Cerebellar cortex (tissue), 1 donor: ENCODE measurements at places on chromosomes 11 and 22.

DNA sequence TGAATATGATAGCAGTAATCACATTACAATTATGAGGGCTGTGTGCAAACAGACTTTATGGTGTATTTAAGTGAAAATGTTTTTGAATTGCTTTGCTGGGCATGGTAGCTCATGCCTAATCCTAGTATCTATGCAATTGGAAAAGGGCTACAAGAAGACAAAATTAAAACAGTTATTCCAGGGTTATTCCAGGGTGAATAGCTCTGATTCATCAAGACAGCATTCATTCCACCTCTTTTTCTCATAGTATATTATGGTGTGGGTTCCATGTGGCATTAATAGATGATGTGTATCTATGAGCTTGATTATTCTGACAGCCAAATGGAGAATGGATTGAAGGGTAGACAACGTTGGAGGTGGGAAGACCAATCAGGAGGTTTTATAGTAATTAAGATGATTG, 12.1 kb upstream of the SIDT2 start:
- DNase-seq: no peak

DNA sequence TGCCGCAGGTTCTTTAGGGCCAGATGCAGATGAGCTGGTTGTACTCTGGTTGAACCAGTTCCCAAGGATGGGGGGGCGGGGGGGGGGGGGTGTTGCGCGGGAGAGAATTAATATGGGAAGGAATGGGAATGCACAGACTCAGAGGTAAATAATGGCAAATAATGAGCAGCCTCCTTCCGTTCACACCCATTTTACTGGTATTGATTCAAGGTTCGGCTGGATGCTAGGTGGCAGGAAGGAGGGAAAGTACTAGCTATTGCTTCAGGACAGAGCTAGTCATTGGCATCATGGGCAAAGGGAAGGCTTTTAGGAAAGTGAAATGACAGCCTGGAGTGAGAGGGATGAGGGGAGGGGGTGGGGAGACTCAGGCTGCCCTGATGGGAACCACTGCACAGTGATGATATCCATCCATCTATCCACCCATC, at the start of gene VSTM5:
TSS of gene VSTM5 (minus strand) at position 25 of the 425 bp plus-strand sequence. CDS start 116 bp downstream, outside the sequence.
- DNase-seq: peak; percentile 4

GRCh38 chr11:58907780-58908179, 31.5 kb upstream of the GLYATL1 start:
- no peak for DNase-seq

GRCh38 chr22:35749808-35750207, 32.1 kb downstream of the APOL5 start:
- DNase-seq: no peak

DNA sequence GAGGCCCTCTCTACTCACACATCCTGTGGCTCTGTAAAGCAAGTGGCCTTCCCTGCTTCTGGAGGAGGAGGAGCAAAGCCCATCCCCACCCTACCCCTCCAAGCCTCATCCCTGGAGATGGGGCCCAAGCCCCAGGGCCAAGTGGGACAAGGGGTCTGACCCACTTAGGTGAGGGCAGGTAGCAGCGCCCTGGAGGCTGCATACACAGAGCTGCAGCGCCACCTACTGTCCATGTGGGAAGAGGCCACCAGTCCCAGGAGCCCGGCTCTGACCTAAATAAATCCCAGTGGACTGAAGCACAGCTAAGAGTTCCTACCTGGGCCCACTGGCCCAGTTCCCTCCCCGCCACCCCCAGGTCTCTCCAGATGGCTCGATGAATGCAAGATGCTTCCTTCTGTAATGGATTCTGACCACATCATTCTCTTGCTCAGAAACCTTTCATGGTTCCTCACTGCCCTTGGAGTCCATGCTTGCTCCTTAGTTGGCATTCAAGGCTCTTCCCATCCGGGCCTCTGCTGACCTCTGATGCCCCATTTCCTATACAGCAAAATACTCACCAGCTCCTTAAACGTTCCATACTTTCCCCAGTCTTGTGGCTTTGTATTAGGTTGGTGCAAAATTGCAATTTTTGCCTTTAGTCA, 62.1 kb downstream of the THAP12 start:
- DNase-seq: peak; percentile 83

- DNase-seq: no peak
Measured at GRCh38 chr11:44324749-44325525, 15.0 kb upstream of the ALX4 start.

GRCh38 chr22:42275970-42276369, 5.5 kb upstream of the TCF20 start:
- no peak for DNase-seq

- DNase-seq: no peak
Measured at GRCh38 chr22:27223317-27224177, 566.2 kb downstream of the MIAT start.

DNA sequence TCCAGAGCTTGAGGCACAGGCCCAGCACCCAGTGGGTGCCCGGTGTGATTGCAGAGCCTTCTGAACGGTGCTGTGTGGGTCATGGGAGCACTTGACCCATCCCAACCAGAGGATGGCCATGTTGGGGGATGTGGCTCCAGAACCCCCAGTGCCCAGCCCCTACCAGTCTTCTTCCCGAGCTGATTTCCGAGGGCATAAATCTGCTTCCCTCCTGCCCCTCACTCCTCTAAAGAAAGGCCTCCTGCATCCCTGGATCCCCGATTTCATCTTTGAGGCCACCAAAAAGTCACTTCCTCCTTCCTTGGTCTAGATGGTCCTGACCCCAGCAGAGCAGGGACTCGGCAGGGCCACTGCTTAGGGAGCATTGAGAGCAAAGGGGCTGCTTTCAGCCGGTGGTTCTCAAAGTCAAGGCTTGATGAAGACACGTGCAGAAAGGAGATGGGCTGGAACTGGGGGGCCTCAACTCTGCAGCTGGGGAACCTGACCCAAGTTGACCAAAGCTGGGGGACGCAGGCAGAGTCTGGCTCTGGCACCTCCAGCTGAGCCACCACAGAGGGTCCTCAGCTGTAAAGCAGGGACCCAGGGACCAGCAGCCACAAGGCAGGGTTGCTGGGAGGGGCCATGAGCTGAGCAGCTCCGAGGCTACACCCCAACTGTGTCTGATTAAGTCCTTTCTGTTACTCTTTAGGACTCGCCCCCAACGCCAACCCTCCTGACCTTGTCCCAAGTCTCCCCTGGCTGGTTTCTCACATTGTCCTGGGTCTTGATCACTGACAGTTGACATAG, 56.6 kb downstream of the LINC01488 start:
- DNase-seq: no peak

DNA sequence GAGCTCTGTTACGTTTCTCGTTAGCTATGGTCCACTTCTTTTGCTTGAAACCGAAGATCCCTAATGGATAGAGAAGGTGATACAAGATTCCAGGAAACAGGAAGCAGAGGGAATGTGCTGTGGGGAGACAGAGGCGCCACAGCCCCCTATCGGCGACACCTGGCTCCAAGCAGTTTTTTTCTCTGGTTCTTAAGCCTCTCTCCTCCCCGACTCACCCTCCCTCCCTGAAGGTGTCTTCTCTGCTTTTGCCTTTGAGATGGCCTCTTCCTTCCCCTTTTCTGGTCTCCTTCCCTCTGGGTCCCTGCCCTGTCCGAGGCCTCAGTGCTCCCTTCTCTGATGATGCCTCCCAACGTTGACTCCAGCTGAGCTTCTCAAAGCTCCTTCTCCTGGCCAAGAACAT, 14.2 kb upstream of the APOBEC3A start:
- no peak for DNase-seq

GRCh38 chr11:76776472-76776871, 6.7 kb upstream of the TSKU start:
- DNase-seq: no peak

GRCh38 chr11:36385121-36385970, 89.3 kb downstream of the PRR5L start:
- DNase-seq: no peak

- DNase-seq: no peak
Measured at GRCh38 chr11:108144615-108145014, 23.2 kb downstream of the ACAT1 start.

GRCh38 chr11:36306888-36307287, 10.8 kb downstream of the PRR5L start:
- DNase-seq: peak; percentile 17

GRCh38 chr11:33700502-33701271, at the start of gene C11orf91:
Gene C11orf91, minus strand, starts transcription at chr11:33700826. Its CDS starts 86 bp downstream, at chr11:33700740.
- DNase-seq: peak; percentile 80

DNA sequence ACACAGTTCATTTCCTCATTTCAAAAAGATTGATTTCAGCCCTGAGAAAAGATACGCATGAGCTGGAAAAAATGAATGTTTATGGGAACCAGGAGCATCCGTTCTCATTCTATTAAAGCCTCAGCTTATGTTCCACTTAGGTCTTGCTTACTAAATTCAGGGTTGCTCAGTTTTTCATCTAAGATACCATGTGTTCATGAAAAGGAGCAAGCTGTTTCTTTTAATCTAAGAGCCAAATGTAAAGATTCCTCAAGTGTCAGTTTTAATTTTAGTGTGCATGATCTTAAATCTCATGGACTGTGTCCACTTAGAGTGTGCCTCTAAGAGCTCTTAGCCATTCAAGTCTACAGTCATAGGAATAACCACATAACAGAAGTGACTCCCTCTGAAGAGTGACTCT, 141.5 kb upstream of the ARHGAP42 start:
- DNase-seq: no peak

GRCh38 chr11:125519256-125519655, 23.2 kb upstream of the FEZ1 start:
- DNase-seq: peak; percentile 26

- DNase-seq: no peak
Measured at GRCh38 chr11:66115638-66116301, 45.7 kb downstream of the PACS1 start.

DNA sequence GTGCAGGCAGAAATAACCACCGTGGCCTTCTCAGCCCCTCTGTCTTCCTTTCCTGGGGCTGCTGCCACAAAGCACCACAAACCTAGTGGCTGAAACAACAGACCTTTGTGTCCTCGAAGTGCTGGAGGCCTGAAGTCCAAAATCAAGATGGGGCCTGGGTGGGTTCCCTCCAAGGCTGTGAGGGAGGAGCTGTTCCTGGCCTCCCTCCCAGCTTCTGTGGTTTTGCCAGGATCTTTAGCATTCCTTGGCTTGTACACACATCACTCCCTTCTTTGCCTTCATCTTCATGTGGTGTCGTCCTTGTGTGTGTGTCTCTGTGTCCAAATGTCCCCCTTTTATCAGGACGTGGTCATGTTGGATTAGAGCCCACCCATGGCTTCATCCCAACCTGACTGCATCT, 29.0 kb upstream of the PARVG start:
- DNase-seq: no peak

DNA sequence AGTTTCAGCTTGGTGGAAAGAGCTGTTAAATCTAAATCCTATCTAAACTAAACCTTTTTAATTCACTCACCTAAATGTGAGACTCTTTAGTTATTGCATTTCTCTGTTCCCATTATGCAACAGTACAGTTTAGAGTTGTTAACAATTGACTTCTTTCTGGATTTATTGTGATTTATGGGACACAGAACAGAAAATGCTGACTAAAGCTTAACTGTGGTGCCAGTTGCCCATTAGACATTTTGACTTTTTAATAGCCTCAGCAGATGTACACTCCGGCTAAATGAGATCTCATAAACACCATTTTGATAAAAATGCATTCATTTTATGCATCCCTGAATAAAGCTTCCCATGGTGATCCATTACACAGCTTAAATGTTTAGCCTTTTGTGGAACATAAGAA, 356.6 kb downstream of the CASP12 start:
- DNase-seq: no peak

DNA sequence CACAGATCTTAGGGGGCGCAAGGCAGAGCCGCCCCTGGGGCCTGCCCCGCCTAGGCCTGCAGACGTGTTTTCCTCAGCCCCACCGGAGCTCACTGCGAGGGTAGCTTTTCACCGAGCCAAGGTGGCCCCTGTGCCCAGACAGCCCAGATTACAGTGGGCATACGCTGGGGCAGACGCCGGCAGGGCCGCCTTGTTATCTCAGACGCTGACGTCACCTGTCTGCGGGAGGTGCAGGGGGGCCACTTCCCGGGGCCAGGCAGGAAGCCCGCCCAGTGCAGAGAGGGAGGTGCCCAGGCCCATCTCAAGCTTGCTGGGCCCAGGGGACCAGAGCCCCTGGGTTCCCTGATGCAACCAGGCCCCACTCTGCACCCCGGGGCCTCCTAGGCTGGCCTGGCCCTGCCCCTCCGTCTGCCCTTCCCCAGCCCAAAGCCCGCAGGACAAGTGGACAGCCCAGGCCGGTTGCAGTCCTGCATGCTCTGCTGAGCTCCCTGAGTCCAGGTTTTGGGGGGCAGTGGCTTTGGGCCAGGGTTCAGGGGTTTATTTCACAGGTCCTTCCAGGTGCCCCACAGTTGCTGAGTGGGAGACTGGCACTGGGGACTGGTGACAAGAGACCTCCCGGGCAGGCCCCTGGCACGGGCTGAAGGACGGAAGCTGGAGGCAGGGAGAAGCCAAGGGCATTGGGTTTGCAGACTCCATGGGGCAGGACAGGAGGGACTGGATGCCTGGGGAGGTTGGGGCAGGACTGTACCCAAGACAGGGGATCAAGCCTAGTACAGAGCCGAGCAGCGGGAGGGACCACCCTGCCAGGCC, 38.6 kb downstream of the IGF2 start:
- no peak for DNase-seq

DNA sequence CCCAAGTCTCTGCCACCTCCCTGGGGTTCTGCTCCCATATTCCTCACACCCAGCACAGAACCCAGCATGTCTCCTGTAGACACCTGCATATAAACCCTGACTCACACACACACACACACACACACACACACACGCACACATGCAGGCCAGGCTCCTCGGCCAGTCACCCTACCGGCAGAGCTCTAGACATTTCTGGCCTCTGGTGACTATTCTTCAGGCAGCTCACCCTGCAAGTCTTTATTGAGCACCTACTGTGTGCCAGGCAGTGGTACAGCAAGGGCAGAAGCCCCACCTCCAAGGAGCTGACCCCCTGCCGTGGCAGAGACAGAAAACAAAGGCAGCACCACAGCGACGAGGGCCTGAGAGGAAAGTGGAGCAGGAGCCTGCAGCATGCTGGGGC, 50.3 kb downstream of the CDKN1C start:
- DNase-seq: no peak

DNA sequence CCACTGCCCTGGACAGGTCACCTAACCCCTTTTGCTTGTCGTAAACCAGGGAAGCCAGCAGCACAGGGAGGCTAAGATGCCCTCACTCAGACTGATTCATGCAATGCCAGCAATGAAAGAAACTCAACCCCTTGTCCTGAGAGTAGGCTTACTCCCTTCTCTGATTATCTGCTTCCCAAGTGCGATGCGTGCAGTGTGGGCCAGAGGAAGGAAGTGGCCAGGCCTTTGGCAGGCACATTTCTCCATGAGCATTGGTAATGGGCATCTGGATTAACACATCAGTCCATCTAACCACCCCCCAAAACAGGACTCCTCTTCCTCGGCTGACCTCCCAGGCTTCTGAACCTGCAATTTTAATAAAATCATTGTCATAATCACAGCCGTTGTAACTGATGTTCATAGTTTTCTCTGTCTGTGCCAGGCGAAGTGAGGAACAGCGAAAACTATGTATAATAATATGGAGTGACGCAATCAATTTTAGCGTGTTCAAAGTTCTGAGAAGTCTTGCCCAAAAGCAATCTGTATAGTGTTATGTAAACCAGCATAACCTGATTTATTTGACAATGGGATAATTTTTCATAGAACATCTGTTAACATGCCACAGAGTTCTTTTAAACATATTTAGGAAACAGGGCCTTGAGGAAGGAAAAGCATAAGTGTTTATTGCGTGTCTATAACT, 33.9 kb downstream of the TST start:
- no peak for DNase-seq
